ENCODE measurements at places on chromosomes 1 and 21. TPM values are rescaled to one million over a fixed set of nuclear protein-coding genes. Genes with fewer than 3 reads are reported as not detected.

The AADACL3 gene
- total RNA-seq: not detected

The CD101 gene
- 0.27 TPM for total RNA-seq

DNA sequence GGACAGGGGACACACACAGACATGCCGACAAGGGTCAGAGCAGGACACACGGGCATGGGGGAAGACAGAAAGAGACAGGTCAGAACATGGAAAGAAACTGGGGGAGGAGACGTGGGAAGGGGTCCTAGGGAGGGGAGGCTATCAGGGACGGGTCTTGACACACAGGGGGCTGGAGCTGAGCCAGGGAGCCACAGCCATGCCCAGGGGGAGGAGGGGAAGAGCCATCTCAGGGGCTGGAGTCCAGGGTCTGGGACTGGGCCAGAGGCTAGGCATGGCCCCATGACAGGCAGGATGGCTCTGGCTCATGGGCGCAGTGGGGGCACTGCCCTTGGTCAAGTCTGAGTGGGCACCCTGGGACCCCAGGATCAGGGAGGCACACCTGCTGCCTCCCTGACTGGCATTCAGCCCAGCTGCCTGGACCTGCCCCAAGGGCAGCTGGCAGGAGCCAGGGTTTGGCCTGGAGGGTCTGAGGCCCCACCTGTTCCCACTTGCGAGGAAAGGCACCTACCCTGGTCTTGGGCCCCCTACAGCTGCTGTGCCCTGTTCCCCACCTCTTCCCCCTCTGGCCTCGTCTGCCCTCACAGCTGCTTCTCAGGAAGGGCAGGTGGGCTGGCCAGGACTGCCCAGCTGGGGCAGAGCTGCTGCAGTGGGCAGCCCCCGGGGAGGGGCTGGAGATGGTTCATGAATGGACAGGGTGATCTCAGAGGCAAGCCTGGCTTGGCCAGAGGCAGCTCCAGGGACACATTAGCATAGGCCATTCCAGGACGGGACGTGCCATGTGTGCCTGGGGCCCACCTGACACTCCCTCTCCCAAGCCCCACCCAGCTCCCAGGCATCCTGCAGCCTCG, 42.9 kb downstream of the HSPG2 start:
- no peak for DNase-seq

GRCh38 chr1:159803956-159804689, 2.0 kb downstream of the FCRL6 start:
- DNase-seq: no peak

DNA sequence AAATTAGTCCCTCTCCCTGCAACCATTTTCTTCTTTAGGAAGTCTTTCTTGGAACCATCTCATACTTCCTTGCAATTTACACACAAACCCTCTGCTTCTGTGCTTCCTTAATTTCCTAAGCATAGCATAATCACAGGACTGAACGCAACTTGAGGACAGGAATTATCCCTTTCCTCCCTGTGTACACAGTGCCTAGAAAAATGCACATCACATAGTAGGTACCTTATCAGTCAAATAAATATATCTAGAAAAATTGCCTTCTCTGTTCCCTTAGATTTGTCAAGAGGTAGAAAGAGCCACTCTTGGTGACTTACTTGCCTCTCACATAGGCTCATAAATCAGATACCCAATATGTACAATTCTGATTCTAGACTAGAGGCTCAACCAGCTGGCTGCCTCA, 4.9 kb downstream of the ASPM start:
- DNase-seq: no peak

The CZIB gene
- 29.9 TPM for total RNA-seq

GRCh38 chr1:99544328-99544727, 101.6 kb upstream of the PALMD start:
- no peak for DNase-seq

The CYP4X1 gene
- not detected for total RNA-seq

DNA sequence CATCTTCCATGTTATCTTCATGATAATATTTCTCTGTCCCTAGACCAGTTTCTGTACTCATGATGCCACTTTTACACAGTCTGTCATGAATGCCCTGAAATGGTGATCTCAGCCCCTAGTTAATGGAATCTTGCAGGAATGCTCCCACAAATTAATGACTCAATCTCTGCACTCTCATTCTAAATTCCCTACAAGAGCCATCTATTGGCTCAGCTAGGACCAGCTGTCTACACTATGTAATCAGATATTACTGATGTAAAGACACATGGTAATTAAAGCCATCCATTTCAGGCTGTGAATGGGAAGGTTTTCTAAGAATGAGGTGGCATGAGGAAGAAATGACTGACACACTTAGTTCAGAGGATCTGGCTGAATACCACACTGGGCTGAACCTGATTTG, 199.1 kb upstream of the KCND3 start:
- DNase-seq: no peak

The FAM177B gene
- 0.27 TPM for total RNA-seq

- DNase-seq: no peak
These were observed 23.9 kb upstream of the SLC44A3 start for GRCh38 chr1:94796266-94796665.

The PGLYRP3 gene
- not detected for total RNA-seq

GRCh38 chr1:235336903-235337302, 8.5 kb downstream of the GGPS1 start:
- DNase-seq: peak; percentile 71

The NTRK1 gene
- 7.5 TPM for total RNA-seq

The HCRTR1 gene
- total RNA-seq: 0.27 TPM

- peak; percentile 46 for DNase-seq
These were observed 100.1 kb upstream of the SLC2A1 start for GRCh38 chr1:43058545-43059360.

The STPG1 gene
- total RNA-seq: 3.5 TPM

The SPRR2A gene
- total RNA-seq: not detected

The SETSIP gene
- total RNA-seq: not detected

The IFI6 gene
- total RNA-seq: 118 TPM
